ENCODE measurements at places on chromosomes 6 and 20. TPM values are rescaled to one million over a fixed set of nuclear protein-coding genes. Genes with fewer than 3 reads are reported as not detected.

LRRN4 gene
- 0.57 TPM for total RNA-seq

CDK5RAP1 gene
- total RNA-seq = 34.8 TPM

COL12A1 gene
- 10.4 TPM for total RNA-seq

EYS gene
- total RNA-seq = not detected

LINC00237 gene
- not detected for total RNA-seq

SAMD3 gene
- not detected for total RNA-seq

ERVFRD-1 gene
- total RNA-seq = not detected

TRIM27 gene
- 53.0 TPM for total RNA-seq

TXLNB gene
- not detected for total RNA-seq

TOX2 gene
- total RNA-seq = 85.4 TPM

LRRC73 gene
- 2.9 TPM for total RNA-seq

CFAP61 gene
- total RNA-seq = 0.28 TPM

HBS1L gene
- total RNA-seq = 79.2 TPM

NAPB gene
- 5.8 TPM for total RNA-seq

HMGCLL1 gene
- total RNA-seq = not detected

CRISP2 gene
- total RNA-seq = not detected

YWHAB gene
- 267 TPM for total RNA-seq

SIRPG gene
- not detected for total RNA-seq

LAMA2 gene
- total RNA-seq = 0.28 TPM

SDCBP2 gene
- 1.8 TPM for total RNA-seq

IL20RA gene
- total RNA-seq = not detected

LIN28B gene
- total RNA-seq = 5.8 TPM

PRL gene
- total RNA-seq = not detected

CLPSL1 gene
- total RNA-seq = not detected

HLA-DRA gene
- total RNA-seq = 1.7 TPM

CYP21A2 gene
- total RNA-seq = 1.1 TPM

PSMB9 gene
- 41.5 TPM for total RNA-seq

PTCRA gene
- total RNA-seq = not detected
